ENCODE measurements at places on chromosomes 13 and 19.

DNA sequence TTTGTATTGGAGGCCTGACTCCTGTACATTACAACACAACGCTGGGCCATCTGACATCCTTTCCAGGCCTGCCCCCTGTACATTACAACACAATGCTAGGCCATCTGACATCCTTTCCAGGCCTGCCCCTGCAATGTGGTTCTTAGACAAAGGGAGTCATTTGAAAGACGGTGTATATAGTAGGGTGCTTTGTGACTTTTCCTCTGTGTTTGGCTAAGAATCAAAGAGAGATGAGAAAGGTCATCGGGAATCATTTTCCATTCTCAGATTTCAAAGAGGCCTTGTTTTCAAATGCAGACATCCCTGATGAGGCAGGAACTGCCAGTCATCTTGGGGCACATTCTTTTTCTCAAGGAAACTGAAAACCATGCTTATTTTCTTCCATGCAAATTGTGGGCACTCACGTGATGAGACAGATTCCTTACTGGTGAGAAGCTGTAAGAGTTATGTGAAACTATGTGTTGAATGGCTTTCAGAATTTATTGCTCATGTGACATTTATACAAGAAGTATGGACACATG, 551.6 kb downstream of the MYO16 start:
- no peak for DNase-seq

- DNase-seq: no peak
Observed at GRCh38 chr13:102422690-102423089, 20.8 kb upstream of the FGF14 start.

DNA sequence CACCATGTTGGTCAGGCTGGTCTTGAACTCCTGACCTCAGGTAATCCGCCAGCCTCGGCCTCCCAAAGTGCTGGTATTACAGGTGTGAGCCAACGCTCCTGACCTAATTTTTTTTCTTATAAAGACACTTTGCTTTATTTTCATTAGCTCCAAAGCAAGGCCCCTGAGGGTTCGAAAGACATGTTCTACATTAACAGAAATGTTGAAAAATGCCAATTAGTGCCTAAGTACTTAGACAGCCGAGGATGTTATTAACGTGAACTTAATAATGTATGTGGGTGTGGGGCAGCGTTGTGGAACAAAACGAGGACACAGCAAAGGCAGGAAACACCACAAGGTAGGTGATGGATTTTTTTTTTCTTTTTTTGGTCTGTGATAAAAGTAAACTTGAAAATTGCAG, 82.4 kb downstream of the COL4A1 start:
- no peak for DNase-seq

- DNase-seq: no peak
Observed at GRCh38 chr13:91216928-91217700, 130.4 kb upstream of the MIR17HG start.

GRCh38 chr13:46720189-46720588, 76.8 kb downstream of the ESD start:
- DNase-seq: no peak

GRCh38 chr19:54229146-54229545, 6.3 kb upstream of the LILRB3 start:
- DNase-seq: no peak

DNA sequence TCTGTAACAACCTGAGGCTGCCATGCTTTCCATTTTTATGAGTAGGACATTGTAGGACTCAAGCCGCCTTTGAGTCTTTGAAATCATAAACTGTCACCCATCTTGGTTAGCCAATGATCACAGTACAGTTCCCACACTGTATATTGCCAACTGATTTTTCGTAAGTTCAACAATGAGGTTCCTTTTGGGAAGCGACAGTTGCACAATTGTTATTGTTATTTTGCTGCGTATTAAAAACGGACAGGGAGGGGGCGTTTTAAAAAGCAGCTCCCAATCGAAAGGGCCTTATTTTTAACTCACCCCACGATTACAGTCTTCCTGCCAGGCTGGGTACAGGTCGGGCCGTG, 601 bp downstream of the SLC46A3 start:
- DNase-seq: no peak

DNA sequence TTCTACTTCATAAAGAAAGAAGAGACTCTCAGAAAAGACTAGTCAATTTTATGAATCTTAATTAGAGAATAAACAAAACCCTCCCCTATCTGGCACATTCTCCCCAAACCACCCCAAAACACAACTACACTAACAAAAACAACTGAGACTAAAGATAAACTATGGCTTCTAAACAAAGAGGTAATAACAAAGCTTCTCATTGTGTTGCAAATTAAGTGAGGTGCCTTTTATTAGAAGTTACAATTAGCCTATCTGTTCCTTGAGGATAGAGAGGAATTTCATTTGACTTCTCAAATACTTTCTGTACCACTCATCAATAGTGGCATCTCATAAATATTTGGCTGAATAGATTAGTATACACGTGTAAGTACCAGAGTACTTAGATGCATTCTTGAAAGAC, 1196.2 kb downstream of the PCDH9 start:
- DNase-seq: no peak

DNA sequence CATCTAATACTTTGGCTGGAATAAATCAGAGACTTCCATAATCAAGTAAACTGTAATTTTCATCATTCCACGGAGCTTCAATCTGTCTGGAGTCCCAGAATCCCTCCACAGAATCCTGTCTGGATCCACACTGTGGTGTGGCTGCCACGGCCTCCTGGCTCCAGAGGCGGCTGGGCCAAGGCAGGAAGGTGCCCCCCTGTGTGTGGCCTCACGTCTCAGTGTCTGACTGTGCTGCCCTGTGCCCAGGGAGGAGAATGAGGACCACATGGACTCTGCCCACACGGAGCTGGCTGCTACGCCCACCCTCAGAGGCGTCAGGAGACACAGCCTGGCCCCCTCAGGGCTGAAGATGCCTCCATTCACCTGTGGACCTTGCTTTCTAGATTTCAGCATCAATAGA, 12.2 kb upstream of the ZNF135 start:
- DNase-seq: no peak

DNA sequence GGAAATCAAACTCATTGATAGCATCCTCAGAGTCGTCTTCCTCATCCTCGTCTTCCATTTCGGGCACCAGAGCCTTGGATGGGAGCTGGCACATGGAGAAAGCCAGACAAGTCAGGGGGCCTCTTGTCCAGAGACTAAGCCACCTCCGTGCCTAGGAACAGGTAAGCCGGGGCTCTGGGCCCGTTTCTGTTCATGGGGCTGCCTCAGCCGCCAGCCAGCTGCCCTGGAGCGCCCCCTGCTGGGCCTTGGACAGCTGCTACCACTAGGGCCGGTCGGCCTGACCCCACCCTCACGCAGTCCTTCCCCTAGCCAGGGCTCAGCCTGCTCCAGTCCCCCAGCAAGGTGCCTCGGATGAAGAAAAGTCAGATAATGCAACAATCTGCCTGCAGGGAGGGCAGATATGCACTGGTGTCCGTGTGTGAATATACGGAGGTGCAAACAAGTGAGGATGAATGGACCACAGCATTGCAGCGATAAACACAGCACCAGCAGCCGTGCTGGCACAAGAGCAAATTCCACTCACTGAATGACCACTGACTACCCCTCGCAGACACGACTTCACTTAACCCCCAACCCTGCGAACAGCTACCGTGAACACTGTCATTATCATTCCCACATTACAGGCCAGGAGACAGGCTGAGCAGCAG, 11.9 kb upstream of the PRKD2 start:
- peak; percentile 76 for DNase-seq

GRCh38 chr13:113041293-113041690, 64.3 kb upstream of the F7 start:
- no peak for DNase-seq

GRCh38 chr13:37595162-37595561, 3.4 kb downstream of the POSTN start:
- no peak for DNase-seq

DNA sequence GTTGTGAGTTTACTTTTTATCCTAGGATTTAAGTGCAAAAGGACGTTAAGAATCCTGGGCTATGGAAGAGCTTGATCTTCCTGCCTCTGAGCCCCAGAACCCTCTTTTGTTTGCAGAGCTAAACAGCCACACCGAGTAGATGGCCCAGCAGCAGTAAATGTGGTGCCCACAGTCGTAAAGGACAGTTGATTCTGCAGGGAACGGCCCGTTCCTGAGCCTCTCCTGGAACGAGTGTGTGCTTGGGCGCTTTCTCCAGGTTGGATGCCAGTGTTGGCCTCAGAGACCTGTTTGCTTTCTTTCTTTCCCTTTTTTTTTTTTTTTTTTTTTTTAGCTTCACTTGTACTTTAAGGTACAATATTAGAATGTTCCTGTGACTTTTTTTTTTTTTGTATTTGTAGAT, 41.7 kb downstream of the SPATA13 start:
- no peak for DNase-seq

DNA sequence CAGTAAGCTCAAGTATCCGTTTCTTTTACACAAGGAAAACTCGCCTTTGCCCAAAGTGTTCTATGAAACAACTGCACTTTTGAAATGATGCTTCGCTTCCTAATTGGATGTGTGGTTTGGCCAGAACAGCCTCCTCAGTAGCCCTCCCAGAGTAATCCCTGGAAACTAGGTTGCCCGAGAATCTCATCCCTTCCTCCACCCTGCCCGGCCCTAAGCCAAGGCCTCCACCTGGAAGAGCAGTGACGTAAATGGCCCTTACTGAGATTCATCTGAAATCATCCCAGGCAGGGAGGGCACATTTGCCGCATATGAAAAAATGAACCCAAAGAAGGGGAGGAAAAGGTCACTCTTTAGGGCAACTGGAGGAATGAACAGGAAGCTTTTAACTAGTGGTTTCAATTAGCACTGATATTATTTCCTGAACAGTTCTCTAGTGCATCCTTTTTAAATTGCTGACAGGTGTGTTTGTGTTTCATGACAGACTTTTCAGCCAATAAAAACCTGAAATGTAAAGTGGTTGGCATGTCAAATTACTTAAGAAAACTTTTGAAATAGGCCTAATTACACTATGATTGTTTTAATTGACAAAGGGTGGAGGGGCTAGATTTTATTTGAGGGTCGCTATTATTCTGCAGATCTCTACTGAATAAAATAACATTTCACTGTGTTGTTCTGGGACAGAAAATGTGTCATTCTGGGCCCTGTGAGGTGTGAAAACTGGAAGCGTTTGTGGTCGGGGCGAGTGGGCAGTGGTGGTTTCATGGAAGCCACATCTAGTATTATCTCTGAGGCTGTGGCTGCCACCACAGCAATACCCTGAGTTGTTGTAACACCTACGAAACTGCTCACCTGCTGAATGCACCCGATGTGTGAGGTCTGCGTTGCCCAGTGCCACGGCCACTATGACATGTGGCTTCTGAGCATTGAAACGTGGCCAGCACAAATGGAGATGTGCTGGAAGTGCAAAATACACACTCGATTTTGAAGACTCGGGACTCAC, 112.1 kb downstream of the ZIC5 start:
- DNase-seq: peak; percentile 81

DNA sequence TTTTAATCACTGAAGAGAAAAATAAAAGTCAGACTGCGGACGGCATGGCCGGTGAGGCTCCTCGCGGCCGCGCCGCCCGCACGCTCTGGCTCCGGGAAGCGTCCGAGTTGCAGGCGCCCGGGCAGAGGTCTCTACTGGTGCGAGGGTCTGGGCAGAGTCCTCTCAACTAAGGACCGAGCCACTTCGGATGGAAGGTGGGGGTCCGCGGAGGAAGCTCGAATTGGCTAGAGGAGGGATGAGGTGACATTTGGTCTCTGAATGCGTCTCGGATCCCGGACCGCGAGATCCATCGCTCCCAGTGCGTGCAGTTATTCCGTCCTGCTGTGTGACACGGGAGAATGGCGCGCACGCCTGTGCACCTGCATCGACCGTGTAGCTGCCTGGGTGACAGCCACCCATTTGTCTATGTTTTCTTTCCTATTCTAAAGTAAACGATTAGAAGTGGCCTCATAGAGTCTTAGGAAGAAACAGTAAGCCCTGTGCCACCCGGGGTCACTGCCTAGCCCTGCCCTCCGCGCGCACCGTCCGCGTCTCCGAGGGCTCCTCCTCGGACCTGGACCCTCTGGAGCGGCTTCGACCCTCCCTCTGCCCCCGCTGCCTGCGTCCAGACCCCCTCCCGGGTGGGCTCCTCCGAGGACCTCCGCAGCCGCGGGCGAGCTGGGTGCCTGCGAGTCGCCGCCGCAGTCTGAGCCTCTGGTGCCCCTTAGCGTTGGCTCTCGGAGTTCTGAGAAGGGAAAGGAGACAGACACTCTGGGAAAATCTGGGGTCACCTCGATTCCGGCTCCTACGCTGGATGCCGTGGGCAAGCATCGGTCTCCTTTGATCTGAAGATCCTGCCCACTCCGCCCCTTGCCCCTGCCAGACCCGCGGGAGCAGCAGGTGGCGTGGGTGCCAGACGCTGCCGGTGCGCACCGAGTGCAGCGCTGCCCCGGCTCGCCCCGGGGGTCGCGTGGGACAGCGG, 347.4 kb downstream of the LIG4 start:
- peak; percentile 9 for DNase-seq

DNA sequence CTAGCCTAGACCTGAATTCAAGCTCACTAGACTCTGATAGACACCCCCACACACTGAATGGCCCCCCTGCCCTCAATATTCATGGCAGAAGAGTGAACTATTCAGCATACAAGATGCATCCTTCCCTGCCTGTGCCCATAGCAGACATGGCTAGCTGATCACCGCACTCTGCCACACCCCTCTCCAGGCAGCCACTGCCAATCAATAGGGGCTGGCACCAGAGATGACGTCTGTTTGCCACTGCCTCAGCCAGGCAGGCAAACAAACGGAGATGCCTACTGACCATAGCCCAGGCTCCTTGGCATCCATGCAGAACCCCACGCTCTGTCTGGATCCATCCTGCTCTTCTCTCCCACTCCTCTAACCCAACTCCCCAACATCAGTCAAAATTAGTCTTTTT, 13.8 kb upstream of the NPAS1 start:
- peak; percentile 33 for DNase-seq

DNA sequence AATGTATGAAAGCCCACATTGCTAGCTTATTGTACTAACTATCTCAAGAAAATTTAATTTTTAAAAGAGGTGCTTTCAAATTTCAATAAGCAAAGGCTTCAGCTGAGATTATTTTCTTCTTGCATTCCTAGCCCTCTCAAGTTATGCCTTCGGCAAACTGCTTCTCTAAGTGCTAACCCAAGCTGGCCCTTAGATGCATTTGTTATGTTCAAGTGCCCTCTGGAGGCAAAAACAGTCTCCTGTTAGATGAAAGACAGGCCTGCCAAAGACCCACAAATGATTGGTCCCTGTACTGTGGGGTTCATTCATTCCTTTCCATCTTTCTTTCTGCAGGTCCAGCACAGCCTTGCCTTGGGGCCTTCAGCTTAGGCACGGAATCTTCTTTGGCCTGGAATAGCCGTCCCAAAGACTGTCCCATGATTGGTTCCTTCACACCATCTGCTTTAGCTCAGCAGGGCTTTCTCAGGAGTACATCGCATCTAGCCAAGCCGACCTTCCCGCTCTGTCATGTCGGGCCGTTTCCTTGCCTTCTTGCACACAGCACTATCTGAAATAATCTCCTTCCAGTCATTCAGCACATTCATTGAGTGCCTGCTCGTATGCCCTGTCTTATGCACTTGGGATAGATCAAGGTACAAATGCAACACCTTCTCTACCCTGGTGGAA, 26.4 kb upstream of the TPTE2 start:
- DNase-seq: peak; percentile 46

GRCh38 chr19:507286-508203, at the start of gene TPGS1:
TSS of gene TPGS1 (plus strand) at chr19:507497. CDS start at chr19:507507, 10 bp downstream.
- DNase-seq: peak; percentile 91

DNA sequence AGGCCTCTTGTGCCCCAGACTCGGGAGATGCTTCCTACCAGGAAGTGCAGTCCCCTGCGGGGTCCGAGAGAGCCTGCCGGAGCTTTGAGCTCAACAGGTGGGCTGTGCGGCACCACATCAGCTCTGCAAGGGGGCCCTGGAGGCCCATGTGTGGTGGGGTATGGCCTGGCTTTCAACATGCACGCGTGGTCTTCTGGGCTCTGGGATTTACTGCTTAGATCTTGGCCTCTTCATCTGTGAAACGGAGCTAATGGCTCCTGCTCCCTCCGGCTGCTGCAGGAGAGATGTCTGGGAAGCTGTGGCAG, 18.0 kb downstream of the NDUFB7 start:
- DNase-seq: no peak
